ENCODE measurements at places on chromosomes 16 and 17.
A peak's percentile ranks its signal among the peaks of the same experiment; 100 is the strongest.

DNA sequence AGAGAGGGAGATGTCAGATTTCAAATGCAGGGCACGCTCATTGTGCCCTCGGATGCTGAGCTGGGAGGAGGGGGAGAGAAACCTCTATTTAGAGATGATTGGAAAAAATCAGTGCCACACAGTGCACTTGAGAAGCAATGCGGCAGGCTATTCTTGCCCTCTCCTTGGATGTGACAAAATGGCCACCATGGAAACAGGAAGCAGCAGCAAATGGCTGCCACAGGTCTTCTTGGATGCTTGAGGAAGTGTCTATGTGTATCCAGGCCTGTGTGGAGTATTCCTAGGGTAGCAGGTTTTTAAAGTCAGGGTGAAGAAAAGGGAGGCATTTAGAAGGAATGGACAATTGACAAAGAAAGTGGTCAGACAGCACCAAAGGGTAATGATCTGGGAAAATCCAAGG lies 340.1 kb upstream of the ZFHX3 start:
- no peak for DNase-seq

- DNase-seq = no peak
These were observed 4.3 kb downstream of the SMIM5 start for GRCh38 chr17:75637551-75637950.

DNA sequence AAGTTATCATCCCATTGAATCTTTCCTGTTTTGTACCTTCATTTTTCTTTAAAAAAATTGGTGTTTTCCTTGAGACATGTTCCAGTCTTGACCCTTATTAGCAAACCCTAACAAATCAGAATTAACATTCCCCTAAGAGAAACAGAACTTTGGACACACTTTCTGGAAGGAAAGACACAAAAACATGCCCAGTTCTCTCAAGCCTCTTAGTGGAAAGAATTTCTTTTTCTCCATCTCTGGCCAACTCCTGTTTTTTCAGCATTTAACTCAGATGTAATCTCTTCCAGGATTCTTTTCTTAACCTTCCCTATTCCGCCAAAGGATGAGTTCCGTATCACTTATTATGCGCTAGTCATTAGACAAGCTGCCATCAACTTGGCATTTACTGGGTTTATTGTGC lies 23.9 kb upstream of the CDH8 start:
- no peak for DNase-seq

- DNase-seq = no peak
These were observed 9.2 kb upstream of the ITGA3 start for GRCh38 chr17:50046667-50047066.

DNA sequence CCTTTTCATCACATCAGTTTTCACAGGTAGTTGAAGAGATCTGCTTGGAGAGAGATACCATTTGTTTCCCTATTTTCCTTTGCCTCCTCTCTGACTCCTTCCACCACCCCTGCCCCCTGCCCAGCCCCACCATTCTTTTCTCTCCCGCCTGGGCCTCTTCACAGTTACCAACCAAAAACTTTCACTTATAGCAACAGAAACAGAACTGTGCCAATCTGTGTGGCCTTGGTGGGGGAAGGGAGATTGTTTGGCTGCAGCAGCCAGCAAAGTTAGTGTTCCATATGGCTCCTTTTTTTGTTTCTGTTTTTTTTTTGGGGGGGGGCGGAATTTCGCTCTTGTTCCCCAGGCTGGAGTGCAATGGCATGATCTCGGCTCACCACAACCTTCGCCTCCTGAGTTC lies 17.2 kb upstream of the ARL4D start:
- no peak for DNase-seq

GRCh38 chr17:57672971-57673370 lies 72.1 kb downstream of the CCDC182 start:
- DNase-seq = peak; percentile 21

GRCh38 chr16:24653725-24654124 lies 75.7 kb upstream of the TNRC6A start:
- DNase-seq = no peak

- DNase-seq = no peak
These were observed 180.2 kb upstream of the CDH5 start for GRCh38 chr16:66186251-66186785.

GRCh38 chr16:29983420-29984136 lies 9.9 kb downstream of the TAOK2 start:
- DNase-seq = no peak

GRCh38 chr17:44598932-44599297 lies 41.6 kb downstream of the FZD2 start:
- no peak for DNase-seq

- peak; percentile 56 for DNase-seq
These were observed 27.9 kb upstream of the BCAR1 start for GRCh38 chr16:75279305-75279704.

DNA sequence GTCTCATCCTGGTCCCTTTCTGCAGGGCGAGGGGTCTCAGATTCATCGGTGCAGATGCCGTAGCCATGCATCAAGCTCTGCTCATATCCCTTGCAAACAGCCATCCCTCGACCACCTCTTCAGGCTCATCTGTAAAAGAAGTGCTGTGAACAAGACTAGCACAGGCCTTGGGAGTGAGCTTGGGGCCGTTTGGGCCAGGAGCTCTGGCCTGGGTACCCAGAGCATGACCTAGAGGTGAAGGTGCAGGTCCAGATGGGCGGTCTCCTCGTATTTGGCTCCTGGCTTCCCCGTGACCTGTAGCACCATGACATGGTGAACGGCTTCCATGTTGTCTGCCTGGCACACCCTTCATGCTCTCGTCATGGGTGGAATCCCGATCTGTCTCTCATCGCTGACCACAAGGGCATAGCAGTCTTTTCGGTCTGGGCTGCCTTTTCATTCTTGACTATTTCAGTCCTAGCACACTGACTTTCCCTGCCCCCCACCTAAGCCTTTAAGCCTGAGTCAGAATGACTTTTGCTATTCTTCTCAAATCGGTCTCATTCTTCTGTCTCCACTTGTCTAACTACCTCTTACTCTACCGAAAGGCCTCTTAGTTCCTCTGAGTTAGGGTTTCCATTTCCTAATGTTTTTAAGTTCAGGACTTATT lies 216.0 kb downstream of the FOXL1 start:
- no peak for DNase-seq

GRCh38 chr16:66520406-66521170 lies 29.3 kb downstream of the TK2 start:
- no peak for DNase-seq

- no peak for DNase-seq
These were observed 3.8 kb downstream of the CMIP start for GRCh38 chr16:81448154-81449131.

DNA sequence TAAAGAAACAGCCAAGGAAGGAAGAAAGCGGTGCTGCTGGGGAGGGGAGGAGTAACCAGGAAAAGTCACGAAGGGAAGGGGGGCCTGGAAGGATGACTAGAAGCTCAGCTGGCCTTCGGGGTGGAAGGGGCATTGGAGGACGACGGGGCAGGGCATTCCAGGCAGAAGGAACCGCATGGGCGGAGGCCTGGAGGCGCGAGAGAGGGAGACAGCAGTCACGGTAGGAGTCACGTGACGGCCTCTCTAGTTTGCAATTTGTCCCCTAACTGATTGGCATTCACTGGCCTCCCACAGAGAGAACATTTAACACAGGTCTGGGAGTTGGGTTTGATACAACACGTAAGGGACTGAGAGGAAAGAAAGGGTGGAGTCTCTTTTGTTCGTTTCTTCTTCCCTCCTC lies 63.9 kb downstream of the RTN4RL1 start:
- DNase-seq = no peak

- peak; percentile 86 for DNase-seq
These were observed 759.1 kb upstream of the RBFOX1 start for GRCh38 chr16:6573577-6573976.

GRCh38 chr17:77209330-77209748 lies 68.6 kb downstream of the SEC14L1 start:
- DNase-seq = no peak

GRCh38 chr17:73422121-73422520 lies 110.3 kb upstream of the CDC42EP4 start:
- DNase-seq = peak; percentile 30

DNA sequence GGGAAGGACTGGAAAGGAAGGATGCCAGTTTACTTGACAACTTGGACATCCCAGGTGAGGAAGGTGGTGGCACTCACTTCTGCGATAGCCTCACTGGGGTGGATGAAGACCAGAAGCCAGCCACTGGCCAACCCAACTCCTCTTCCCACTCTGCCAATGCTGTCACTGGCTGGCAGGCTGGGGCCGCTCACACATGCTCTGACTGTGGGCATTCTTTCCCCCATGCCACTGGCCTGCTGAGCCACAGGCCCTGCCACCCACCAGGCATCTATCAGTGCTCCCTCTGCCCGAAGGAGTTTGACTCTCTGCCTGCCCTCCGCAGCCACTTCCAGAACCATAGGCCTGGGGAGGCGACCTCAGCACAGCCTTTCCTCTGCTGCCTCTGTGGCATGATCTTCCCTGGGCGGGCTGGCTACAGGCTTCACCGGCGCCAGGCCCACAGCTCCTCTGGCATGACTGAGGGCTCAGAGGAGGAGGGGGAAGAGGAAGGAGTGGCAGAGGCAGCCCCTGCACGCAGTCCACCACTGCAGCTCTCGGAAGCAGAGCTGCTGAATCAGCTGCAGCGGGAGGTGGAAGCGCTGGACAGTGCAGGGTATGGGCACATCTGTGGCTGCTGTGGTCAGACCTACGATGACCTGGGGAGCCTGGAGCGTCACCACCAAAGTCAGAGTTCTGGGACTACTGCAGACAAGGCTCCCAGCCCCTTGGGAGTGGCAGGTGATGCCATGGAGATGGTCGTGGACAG lies 4.5 kb downstream of the ZNF646 start:
- peak; percentile 9 for DNase-seq

GRCh38 chr17:71099003-71099714 lies 929.8 kb downstream of the KCNJ2 start:
- no peak for DNase-seq

GRCh38 chr16:5193861-5194260 lies 96.3 kb upstream of the EEF2KMT start:
- DNase-seq = no peak

- no peak for DNase-seq
These were observed 67.6 kb downstream of the TBC1D16 start for GRCh38 chr17:79968116-79968515.

DNA sequence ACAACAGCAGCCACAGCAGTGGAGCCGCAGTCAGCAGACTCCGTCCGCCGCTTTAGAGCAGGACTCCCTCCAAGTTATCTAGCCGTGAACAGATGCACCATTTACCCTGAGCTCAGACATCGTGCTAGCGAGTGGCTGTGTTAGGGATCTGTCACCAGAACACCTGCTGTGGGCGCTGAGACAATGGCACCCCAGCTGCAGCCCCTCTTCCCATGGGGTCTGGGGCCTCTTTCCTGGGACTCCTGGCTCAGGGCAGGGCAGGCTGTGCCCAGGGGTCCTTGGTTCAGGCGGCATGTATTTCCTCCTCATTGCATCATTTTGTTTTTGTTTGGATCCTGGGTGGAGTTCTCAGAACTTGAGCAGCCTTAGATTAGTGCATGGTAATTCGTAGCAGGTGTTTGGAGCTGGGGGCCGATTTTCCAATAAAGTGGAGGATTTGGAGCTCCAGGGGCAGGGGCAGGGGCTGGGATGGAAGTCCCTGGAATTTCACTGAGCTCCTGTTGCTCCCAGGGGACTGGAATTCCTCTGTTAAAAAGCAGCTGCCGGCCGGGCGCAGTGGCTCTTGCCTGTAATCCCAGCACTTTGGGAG lies 23.4 kb downstream of the NMRAL1 start:
- DNase-seq = peak; percentile 73

DNA sequence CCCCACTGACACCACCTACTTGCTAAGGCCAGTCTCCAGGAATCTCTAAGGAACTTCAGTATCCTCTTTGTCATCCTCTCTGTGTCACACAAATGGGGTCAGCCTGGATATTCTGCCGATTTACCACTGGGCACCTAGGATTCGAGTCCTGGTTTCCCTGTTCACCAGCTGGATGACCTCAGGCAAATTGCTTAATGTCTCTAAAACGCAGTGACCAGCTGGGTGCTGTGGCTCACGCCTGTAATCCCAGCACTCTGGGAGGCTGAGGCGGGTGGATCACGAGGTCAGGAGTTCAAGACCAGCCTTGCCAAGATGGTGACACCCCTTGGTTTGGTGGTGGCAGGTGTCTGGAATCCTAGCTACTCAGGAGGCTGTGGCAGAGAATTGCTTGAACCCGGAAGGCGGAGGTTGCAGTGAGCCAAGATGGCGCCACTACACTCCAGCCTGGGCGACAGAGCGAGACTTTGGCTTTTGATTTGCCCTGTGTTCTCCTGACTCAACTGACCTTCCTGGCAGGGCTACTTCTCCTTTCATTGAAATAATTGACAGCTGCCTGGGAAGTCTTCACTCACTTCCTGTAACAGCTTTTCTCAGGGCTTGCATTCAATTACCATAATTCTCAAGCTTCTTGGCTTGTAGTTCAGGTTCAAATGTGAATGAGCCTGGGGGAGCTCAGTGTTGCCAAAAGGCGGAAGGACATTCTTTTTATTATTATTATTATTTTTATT lies 15.4 kb downstream of the SYCE1L start:
- DNase-seq = no peak

- DNase-seq = no peak
These were observed 4.7 kb upstream of the SDK2 start for GRCh38 chr17:73648974-73649373.

GRCh38 chr17:40848583-40849235 lies 18.3 kb downstream of the KRT12 start:
- DNase-seq = no peak

DNA sequence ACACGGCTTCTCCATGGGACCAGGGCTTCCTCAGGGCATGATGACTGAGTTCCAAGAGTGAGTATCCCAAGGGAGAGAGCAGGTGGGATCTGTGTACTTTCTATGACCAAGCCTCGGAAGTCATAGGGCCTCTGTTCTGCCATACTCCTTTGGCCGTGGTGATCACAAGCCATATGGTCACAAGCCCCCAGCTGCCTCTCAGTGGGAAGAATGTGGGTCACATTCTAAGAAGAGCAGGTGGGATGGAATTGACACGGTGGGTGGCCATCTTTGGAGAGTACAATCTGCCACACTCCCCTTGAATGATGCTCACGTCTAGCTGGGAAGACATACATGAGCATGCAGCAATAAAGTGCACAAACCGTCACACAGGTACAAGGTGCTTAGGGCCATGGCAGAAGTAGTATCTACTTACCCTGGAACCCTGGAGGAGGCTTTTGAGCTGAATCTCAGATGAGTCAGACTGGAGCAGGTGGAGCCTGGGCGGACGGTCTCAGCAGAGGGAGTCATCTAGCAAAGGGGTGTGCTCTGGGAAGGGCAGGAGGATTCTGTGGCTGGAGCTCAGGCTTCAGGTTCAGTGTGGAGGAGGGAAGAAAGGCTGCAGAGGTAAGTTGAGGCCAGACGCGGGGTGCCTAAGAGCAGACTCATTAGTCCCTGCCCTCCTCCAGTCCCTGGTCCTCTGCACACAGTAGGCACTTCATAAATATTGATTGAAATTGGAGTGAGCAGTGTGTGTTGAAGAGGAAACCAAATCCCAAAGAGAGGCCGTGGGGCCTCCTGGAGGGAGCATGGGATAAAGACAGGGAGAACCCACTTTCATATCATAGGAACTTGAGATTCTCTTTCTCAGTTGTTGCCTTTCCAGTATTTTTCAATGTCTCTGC lies 26.6 kb downstream of the GOSR2 start:
- DNase-seq = peak; percentile 20

- no peak for DNase-seq
These were observed 32.7 kb downstream of the VPS53 start for GRCh38 chr17:681738-682529.

GRCh38 chr17:81391293-81391935 lies 3.8 kb upstream of the BAHCC1 start:
- no peak for DNase-seq

- no peak for DNase-seq
These were observed at the start of gene KRTAP16-1 for GRCh38 chr17:41308918-41309359. Gene KRTAP16-1, minus strand, starts transcription at chr17:41309309. Its CDS starts 56 bp downstream, at chr17:41309253.

- DNase-seq = no peak
These were observed 141.0 kb upstream of the RCVRN start for GRCh38 chr17:10045871-10046658.

Data from D341Med (cell line).